Activated T-helper 1 cell treated with anti-CD3 and anti-CD28 coated beads, Interleukin-2, amount 50 U/mL, for 16 hours (primary cell): ENCODE measurements at places on chromosomes 11 and 22.

- no peak for DNase-seq
Measured at GRCh38 chr11:102071497-102072472, 24.5 kb downstream of the CFAP300 start.

DNA sequence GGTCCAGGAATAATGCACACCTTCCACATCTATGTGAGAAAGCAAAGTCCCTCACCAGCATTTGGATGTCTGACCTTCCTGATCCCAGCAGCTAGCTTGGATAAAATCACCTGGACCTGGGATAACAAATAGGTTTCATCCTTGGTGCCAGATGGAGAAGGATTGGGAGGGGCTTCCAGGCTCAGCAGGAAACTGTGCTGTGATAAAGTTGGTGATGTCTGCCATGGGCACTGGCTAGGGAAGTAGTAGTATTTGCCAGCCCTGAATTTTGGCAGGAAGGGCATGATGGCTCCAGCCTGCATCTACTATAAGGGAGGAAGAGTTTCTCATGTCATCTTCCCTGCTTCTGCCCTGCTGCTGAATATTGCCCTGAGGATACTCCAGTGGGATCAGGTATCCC, 37.5 kb downstream of the C11orf91 start:
- no peak for DNase-seq

- DNase-seq: no peak
Measured at GRCh38 chr11:30440510-30440909, 117.6 kb downstream of the ARL14EP start.

GRCh38 chr11:75760243-75760642, 8.3 kb upstream of the DGAT2 start:
- DNase-seq: no peak

DNA sequence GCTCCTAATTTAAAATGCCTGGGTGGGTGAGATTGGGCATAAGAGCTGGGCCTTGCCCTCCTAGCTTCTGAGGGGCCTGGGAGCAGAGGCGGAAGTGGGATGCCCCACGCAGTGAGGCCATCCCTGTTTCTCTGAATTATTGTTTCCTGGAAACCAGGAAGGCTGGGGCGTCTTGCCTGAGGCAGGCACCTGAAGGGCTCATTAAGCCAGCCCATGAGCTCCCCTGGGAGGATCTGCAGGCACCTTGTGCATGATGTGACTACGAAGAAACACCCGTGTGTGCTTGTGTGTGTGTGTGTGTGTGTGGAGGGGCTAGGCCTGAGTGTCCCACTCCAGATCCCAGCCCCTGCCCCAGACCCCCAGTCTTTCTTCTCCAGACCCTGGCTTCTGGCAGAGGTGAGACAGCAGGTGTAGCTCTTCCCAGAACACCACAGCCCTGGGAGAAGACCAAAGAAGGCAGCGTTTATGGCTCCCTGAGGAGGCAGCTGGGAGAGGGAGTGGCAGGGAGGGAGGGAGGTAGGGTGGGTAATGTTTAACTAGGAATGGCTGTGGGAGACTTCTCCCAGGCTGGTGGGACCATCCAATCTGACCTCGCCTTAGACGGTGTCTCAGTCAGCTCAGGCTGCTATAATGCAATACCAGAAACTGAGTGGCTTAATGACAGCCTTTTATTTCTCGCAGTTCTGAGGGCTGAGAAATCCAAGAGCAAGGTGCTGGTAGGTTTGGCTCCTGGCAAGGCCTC, 2.1 kb upstream of the BATF2 start:
- DNase-seq: no peak
